ENCODE measurements at places on chromosomes 11 and 22. TPM values are rescaled to one million over a fixed set of nuclear protein-coding genes. Genes with fewer than 3 reads are reported as not detected.

The PGA4 gene
- 0.49 TPM for total RNA-seq

The BDNF gene
- 0.36 TPM for total RNA-seq

DNA sequence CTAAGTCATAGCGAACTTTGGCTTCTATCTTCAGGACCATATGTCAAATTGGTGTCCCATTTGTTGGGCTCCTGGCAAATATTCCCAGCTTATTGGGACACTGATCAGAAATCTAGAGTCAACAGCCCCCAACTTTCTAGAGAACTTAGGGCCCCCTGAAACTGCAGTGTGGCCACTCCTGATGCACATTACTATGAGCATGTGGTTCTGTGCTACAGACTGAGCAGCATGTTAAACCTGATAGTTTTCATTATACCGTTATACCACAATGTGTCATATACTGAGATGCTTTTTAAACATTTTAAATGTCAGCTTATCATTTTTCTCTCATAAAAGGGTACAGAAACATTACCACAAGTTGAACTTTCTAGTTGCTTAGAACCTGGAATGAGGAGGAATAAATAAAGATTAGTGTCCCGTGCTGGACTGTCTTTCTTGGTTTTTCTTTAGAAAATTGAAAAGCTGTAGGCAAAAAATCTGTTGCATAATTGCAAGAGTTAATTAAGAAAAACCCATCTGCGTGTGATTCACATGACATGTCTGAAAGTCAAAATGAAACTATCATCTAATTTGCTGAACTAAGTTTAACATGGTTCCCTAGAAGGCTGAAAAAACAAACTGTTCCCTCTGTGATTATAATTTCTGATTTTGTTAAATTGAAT lies 16.4 kb upstream of the CTSC start:
- DNase-seq: no peak

- DNase-seq: no peak
Measured at GRCh38 chr11:70507466-70508230, 109.3 kb downstream of the CTTN start.

DNA sequence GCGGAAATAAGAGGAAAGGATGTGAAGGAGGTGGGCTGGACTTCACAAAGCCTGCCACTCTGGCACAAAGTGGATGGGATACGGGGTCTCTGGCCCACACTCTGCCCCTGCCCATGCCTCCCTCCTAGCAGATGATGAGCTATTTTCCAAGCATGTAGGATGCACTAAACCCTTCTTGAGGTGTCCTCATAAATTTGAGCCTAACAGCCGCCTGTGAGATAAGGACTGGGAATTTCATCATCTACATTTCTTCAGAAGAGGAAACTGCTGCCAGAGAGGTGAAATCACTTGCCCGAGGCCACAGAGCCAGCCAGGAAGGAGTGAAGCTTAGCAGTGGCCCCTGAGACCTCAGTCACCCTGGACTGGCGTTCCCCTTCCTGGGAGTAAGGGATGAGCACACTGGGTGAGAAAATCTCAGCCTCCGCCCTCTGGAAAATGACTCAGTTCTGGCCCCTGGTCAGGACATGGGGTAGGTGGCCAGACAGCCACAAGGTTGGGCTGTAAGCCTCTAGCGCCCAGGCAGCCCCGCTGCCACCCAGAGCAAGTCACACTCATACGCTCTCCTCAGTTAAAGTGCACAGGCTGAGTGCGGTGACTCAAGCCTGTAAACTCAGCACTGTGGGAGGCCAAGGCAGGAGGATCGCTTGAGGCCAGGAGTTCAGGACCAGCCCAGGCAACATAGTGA lies 27.9 kb downstream of the MB start:
- no peak for DNase-seq

Data from endodermal cell (in vitro differentiated cells).